ENCODE measurements at places on chromosomes 11 and 22. TPM values are rescaled to one million over a fixed set of nuclear protein-coding genes. Genes with fewer than 3 reads are reported as not detected.

DNA sequence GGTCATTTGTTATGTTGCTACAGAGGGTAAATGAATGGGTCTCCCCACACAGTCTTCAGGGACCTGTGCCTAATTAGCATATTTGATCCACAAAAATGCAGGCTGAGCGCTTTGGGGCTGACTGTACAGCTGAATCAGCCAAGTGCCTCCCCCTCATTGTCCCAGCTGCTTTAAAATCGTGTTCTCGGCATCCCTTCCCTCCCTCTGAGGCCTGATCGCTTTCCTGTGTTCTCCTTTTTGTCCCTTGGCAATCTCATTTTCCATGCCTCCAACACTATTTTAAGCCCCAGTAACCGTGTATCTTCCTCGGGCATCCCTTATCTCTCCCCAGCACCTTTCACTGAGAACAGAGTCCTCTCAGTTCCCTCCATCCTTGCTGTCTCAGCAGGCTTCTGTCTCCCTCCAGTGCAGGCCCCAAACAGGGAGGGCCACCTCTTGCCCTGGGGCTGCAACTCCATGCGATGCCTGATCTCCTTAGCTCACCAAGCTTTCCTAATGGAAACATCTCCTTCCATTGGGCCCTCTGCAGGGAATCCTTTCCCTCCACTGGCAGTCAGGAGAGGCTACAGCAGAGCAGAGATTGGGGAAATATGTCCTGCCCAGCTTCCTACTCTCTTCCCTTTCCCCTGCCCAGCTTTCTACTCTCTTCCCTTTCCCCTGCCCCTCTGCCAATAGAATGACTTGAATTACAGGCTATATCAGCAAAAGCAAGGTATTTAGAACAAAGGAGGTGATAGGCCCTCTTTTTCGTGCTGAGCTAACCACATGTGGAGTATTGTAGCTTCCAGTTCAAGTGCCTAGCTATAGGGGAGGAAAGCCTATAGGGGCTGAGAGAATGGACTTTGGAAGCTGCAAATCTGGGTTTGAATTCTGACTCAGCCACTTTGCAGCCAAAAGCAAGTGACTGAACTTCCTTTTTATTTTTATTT is 13.8 kb downstream of the UQCR10 start:
- DNase-seq: no peak

DNA sequence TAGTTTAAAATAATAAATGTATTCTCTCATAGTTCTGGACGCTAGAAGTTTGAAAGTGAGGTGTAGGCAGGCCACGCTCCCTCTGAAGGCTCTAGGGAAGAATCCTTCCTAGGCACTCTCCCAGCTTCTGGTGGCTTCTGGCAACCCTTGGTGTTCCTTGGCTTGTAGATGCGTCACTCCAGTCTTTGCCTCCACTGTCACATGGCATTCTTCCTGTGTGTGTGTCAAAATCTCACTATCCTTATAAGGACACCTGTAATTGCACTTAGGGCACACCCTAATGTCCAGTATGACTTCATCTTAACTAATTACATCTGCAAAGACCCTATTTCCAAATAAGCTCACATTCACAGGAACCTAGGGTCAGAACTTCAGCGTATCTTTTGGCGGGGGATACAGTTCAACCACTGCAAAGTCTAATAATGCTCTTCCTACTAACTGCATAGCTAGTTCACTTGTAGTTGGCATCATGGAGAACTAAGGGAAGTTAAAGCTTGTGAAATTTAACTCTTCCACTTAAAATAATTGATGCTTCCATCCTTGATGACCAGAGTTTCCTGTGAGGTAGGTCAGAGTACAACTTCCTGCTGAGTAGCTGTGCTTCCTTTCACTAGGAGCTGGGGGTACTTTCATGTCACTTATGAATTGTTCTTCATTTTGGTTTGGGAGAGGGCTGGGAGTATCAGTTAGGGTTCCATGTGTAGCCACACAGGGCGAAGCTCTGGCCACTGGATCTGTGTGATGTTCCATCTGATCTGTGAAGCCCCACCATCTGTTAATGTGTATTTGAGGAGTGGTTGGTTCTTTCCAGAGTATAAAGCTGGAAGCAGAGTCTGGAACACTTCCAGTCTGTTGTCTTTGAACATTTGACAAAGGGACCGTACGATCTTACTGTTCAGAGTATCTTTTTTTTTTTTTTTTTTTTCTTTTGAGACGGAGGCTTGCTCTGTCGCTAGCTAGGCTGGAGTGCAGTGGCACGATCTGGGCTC is 10.5 kb downstream of the YWHAH start:
- no peak for DNase-seq

Gene ACR
- not detected for total RNA-seq

DNA sequence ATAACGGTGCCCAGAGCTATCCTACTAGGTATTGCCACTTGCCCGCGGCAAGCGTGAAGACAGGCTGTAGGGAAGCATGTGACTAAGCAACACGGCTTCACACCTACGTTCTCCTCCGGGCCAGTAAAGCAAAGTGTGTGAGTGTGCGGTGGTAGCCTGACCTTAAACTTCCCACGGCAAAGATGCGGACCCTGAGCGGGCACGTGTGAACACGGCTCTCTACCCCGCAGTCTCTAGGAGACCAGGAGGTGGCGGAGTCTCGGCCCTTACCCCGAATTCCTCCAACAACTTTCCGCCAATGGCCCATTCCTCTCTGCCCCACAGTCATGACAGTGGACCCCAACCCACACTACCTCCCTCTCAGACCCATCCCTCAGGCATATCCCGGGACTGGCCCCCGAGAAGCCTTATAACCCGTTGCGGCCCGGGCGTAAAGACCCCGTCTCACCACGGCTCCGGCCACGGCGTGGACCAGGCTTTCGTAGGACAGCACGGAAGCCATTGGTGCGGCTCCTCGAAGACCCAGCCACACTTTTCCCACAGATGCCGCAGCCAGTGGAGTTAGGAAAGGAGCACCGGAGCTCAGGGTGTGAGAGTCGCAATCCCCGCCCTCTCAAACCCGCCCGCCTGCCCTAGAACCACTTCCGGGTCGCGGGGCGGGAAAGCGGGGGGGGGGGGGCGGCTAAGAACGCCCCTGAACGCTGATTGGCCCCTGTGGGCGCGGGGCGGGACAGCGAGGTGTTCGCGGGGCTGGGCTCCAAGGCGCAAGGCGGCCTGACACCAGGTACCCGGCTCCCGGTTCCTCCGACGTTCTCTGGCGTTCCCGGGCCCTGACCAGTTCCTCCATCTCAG is at the start of gene SLC25A17:
SLC25A17 (minus strand) TSS at position 600 of the 852 bp plus-strand sequence; CDS start at position 502, 98 bp downstream.
- DNase-seq: no peak

- DNase-seq: no peak
Observed at GRCh38 chr11:8392886-8393285, 129.2 kb upstream of the LMO1 start.

- no peak for DNase-seq
Observed at GRCh38 chr22:35835267-35835997, 117.8 kb downstream of the APOL5 start.

- DNase-seq: no peak
Observed at GRCh38 chr11:27200779-27201453, 160.3 kb downstream of the BBOX1 start.

All from epithelial cell of proximal tubule (primary cell).